ENCODE measurements at places on chromosomes 6 and 20.
A peak's percentile ranks its signal among the peaks of the same experiment; 100 is the strongest.

DNA sequence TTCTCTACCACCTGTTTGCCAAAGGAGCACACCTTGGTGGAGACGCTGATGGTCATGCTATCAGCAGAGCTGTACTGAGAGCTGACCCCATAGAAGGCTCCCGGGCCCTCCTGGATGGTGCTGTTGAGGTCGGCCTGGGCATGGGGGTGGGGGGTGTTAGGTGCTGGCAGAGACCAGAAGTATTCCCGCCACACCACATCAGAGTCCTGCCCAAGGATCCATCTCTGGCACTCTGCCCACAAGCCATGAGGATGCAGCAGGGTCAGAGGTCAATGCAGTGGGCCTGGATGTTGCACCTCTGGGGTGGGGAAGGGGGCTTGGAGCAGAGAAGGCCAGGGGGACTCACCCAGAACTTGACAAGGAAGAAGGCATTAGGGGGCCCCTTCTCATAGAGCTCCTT is 7.4 kb downstream of the RPL10A start:
- no peak for DNase-seq

DNA sequence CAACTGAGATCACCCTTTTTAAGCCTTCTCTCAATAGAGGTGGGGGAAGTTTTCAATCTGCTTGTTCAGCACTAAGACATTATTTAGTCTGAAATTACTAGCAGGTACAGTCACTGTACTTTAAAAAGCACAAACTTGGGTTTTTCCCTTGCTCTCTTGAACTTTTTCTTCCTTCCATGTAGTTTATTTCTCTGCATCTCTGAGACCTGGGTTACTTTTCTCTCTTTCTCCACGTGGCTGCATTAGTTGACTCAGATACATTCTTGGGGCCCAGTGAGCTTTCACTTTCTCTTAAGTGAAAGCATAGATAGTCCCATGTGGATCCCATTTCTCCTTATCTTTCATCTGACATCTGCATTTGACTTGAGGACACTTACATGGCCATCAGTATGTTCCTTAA is 433.9 kb upstream of the MAP3K7 start:
- DNase-seq: no peak

- no peak for DNase-seq
Measured at GRCh38 chr20:19976595-19977372, 40.4 kb upstream of the NAA20 start.

- DNase-seq: no peak
Measured at GRCh38 chr6:14593286-14593685, 475.7 kb downstream of the CD83 start.

DNA sequence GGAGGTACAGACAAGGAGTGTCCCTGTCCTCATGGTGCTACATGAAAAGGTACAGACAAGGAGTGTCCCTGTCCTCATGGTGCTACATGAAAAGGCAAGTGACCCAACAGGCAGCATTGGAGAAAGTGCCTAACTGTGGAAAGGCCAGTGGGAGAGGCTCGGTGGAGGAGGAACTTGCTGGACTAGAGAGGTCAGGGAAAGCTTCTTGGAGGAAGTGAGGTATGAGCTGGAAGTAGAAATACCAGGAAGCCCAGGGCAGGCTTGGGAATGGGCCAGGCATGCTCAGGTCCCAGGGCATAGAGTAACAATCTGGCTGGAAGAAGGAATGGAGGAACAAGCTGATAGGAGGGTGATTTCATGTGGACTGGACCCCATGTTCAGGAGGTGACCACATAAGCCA is 59.8 kb upstream of the FNDC1 start:
- DNase-seq: no peak

- DNase-seq: no peak
Measured at GRCh38 chr6:104941729-104942091, 15.2 kb upstream of the LIN28B start.

GRCh38 chr20:59667981-59668515 is 63.7 kb downstream of the PHACTR3 start:
- DNase-seq: no peak

DNA sequence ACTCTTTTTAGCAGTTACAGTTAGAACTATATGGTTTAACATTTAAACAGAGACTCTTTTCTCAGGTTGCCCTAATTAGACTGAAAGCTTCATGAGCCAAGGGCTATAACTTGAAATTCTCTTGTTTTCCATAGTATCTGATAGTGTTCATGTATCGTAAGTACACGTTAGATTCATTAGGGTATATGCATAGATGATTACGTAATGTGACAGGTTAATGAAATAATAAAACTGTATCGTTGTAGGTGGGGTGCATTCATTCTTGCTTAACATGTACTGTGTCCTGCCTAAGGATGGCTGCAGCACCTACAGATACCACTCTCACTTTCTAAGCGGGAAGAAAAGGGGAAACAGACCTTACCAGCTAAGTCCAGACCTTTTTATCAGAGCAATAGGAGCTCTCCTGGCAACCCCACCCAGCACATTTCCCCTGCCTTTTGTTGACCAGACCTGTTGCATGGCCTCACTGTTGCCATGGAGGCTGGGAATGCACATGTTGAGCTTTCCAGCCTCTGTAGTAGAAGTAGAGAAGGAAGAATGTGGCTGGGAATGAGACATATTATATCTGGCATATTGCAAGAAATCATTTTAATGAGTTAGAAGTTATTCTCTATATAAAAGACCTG is 83.0 kb downstream of the MAP3K4 start:
- no peak for DNase-seq

DNA sequence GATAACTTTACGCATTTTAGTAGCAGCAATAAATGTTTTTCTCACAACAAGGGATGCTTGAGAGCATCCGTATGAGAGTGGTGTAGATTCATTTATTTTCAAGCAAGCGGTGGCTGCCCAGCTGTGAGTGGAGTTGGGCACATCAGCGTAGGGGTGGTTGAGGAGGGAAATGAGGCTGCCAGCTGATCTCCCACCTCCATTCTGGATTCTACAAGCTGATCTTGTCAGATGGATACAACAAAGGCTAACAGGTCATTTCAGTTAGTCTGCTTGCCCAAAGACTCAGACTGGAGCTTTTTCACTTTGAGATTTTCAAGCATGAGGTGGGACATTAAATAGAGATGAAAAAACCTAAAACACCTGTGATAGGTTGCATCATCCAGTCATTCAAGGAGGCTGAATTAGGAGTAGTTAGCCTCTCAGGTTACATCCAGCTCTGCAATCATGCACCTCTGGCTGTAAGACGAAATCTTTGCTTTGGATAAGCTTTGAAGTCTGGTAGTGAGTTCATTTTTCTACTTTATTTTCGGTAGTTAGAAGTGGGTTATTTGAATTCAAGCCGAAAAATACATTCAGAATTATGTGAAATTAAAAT is 1.9 kb upstream of the BACH2 start:
- DNase-seq: no peak

GRCh38 chr20:47066484-47067270 is 172.0 kb downstream of the EYA2 start:
- no peak for DNase-seq

DNA sequence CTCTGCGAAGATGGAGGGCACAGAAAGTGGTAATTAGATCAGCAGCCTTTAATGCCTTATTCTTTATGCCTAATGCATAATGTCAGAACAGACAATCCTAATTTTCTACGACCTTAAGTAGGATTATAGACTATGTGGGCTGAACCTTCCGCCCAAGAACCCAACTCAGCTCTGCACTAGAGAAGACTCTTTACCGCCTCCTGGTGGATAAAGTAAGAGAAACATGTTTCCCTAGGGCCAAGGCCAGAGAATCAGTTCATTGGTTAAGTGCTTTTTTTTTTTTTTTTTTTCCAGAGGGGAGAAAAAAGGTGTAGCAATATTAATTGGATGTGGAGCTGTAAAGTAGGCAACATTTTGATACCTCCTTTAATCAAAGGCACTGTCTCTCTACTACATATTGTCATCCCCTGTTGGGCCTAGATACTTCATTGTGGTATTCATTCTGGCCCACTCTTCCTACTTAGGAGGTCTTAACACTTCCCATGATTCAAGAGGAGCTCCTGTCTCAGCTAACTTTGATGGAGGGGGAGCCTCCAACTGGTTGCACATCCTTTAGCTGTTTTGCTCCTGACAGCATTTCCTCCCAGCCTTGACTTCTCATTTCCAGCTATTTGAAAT is 124.9 kb upstream of the NRN1 start:
- DNase-seq: peak; percentile 11

- DNase-seq: no peak
Measured at GRCh38 chr6:159969921-159970320, 1.0 kb downstream of the IGF2R start.

- no peak for DNase-seq
Measured at GRCh38 chr6:36694616-36695015, 3.0 kb upstream of the RAB44 start.

DNA sequence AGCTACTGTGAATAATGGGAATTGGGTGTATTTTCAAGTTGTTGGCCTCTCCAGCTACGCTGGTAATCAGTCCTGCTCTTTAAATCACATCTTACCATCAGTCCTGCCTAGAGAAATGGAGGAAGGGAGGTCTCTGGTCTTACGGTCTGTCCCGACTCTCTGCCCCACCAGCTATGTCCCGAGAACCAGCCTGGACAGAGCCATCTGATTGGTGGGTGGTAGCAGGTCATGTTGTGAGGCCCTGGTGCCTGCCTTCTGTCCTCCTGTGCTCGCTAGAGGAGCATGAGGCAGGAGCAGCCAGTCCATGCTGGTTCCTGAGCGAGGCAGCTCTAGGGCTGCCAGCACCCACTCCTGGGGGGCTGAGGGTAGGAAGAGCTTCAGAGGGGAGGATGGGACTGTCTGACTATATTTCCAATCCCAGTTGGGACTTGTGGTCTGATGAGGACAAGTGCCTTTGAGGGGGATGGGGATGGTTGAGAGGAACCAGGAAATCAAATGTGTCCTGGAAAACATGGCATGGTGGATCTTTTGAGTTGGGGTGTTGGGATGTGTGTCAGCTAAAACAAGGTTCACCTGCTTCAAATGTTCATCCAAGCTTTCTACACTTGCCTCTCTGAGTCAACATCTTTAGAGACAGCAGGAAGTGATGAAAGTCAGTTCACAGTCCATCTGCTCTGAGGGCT is 33.0 kb downstream of the SYNJ2 start:
- DNase-seq: no peak

DNA sequence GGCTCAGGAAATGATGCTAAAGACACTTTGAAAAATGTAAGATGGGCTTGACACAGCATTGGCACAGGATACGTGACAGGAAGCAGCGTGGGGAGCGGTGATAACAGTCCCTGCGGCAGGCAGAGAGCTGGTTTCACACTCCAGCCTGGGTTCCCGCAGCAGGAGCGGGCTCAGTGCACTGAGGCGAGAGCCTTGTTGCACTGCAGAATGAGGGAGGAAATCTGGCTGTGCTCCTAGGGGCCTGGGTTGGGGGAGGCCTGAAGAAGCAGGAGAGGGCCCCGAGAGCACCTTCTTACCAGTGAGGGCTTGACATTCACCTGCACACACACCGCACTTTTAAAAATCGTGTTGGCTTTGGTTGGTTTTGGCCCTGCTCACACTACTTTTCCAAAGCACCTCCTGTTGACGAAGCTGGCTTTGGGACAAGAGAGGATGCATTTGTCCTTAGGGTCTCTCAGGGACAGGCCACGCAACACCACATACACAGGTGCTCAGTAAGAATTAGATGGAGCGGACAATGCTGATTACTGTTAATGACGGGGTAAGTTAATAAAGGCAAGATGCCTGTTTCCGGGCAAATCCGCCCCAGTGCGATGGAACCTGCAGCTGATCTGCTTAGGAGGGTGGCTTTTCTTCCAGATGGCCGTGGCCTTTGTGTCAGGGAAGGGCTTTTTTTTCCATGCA is 49.4 kb upstream of the ARMC2 start:
- no peak for DNase-seq

- no peak for DNase-seq
Measured at GRCh38 chr6:70389261-70389660, 24.0 kb upstream of the FAM135A start.

DNA sequence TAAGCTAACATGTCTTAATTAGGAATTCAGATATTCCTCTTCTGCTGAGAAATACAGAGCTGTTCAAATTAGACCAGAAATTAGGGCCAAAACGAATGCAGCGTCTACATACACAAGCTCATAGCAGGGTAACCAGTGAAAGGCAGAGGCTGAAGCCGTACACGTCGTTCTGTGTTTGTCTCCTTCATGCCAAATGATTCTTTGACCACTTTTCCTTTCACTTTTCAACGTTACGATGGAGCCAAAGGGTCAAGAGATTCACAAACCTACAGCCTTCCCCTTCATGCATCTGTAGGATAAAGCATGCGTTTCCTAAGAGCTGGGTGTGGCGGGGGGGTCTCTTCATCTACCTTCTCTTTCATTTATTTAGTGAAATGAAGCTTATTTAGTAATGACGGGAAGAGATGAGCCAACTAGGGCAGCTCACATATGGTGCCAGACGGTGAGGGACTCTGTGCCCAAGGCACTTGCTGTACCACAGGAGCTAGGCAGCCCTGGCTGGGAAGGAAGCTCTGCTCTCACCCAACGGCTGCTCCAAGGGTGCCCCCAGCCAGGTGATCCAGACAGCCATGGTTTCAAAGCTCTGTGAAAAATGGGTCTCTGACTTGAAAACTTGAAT is 178.0 kb downstream of the ATXN1 start:
- DNase-seq: no peak

DNA sequence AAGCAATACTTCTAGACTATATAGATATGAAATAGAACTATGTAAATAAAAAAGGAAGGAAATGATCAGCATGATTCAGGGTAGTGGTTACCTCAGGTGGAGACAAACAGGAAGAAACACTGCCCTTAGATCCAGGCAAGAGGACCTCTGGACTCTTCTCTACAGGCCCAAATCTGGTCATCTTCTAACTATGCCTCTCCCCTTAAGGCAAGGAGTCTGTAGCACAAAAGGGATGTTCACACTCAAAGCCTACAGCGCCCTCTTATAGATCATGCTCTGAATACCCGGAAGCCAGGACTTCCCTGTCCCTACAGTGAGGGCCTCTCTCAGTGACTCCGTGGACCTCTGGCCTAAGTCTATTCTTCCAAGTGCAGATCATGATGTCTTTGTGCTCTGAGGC is 30.4 kb upstream of the HIVEP2 start:
- no peak for DNase-seq

GRCh38 chr6:82711105-82711827 is 347.6 kb downstream of the TPBG start:
- no peak for DNase-seq

- no peak for DNase-seq
Measured at GRCh38 chr6:127216810-127217789, 49.6 kb upstream of the RNF146 start.

GRCh38 chr6:33123732-33124524 is 48.1 kb downstream of the HLA-DPB1 start:
- DNase-seq: no peak

GRCh38 chr6:19571176-19571575 is 266.0 kb upstream of the ID4 start:
- DNase-seq: no peak

- DNase-seq: no peak
Measured at GRCh38 chr6:153771577-153771976, 267.5 kb upstream of the OPRM1 start.

- DNase-seq: no peak
Measured at GRCh38 chr20:36008461-36009035, 40.2 kb downstream of the CNBD2 start.
